D341Med (cell line): ENCODE measurements at places on chromosomes 6 and 20.

DNA sequence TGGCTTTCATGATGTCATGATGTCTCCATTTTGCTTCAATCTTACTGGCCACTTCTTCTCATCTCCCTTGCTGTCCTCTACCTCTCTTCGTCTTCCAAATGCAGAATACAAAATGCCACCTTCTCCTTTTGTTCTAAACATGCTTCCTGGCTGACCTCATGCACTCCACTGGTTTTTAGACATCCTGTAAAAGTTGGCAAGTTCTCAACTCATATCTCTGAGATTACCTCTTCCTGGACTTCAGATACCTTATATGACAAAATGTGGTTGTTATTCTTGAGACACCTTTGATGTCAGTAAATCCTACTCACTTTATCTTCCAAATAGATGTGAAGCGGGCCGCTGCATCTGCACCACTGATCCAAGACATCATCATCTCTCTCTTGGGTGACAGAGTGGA is 212.7 kb upstream of the FOXA2 start:
- no peak for DNase-seq

DNA sequence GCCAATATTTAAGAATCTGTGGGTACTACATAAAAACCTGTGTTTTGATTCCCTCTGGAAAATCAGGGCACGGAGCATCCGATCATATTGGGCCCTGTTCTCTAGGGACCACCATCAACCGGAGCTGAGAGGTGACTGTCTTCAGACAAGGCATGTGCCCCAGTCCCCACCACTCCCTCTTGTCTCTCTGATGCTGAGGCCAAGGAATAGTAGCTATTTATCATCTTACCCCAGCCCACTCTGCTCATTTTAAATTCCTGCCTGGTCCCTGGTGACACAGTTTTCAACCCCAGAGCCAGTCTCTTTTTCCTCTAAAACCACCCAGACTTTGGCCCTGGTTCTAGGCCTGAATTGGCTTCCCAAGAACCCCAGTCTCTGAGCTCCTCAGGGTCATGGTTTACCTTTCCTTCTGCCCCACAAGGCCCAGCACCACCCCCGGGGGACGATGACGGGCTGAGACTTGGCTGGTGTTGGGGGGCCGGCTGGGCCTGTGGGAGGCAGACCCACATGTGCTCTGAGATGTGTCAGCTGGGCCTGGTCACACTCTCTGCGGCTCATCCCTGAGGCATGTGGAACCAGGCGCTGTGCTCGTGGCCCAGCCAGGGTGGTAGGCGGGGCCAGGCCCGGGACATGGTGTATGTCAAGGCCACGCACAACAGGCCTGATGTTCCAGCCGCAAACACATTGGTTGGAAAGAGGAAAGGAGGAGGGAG is 114.4 kb downstream of the CEBPB start:
- DNase-seq = no peak

GRCh38 chr6:85240787-85241385 is 209.0 kb upstream of the NT5E start:
- no peak for DNase-seq

DNA sequence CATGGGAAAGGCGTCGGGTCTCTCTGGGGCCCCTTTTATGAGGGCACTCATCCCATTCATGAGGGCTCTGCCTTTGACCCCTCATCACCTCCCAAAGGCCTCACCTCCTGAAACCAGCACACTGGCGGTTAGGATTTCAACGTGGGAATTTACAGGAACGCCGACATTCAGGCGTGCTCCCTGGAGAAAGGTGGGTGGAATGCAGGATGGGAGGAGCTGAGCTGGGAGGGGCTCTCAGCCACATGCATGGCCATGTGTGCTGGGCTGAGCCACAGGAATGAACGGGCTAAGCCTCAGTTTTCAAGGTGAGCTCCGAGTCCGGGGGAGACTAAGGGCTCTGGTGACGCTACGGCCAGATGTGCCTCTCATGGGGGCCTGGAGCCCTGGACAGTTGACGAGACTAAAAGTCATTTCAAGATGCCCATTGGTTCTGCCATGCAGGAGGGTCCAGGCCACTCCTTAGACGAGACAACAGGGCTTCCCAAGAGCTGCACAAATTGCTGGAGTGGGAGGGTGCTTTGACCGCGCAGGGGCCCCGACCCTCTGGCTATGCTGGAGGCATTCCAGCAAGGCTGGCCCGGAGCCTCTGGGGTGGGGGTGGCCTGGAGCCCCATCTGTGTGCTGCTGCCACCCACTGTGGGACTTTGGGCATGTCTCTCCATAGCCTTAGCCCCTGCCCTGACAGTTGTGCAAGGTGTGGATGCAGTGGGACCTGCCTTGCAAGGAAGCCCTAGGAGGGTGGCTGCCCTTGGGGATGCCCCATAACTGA is 3.8 kb upstream of the ARFGAP1 start:
- no peak for DNase-seq

DNA sequence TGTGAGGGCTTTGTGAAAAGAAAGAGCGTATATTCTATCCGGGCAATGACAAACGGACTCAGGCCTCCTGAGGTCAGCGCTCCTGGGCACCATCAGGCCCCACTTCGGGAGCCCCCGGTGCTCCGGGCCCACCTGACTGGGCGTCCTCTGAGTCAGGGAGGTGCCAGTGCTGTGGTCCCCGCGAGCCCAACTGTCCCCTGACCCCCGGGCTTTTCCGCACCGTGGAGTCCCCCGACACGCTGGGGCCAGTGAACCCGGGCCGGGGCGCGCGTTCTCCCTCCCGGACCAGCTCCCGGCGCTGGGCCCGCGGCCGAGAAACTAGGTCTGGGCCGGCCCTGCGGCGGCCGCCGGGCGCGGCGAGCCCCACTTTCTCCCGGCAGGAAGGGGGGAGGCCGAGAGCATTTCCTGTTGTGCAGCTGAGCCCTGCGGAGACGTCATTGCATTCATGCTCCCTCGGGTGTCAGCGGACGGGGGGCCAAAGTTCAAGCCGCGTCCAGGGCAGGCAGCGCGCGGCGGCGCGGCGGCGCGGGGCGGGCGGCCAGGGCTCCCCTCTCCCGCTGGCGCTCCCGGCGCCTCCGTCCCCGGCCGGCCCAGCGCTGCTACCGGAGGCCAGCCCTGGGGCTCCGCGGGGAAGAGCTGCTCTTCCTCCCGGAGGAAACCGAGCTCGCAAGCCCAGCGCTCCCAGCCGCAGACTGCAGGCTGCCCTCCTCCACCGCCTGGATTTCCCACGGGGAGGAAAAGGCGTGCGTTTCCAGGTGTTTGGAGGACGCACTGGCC is 18.3 kb downstream of the HIVEP2 start:
- peak; percentile 60 for DNase-seq

GRCh38 chr20:24697411-24697810 is 228.0 kb downstream of the SYNDIG1 start:
- DNase-seq = no peak

DNA sequence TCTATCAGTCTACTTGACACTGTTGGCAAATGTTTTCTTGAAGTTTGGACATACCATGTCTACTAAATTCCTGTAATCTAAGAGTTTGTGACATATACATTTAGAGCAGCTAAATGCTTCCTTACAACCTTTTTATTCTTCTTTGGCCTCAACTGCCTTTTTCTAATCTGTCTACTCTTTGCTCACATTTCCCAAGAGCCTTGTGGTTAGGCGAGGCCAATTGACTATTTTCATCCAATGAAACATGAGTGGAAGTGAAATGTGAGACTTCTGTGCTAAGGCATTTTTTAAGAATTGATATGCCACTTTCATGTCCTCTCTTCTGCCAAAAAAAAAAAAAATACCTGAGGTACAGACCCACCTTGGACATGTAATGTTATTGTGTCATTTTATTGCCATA is 158.2 kb upstream of the MCHR2 start:
- no peak for DNase-seq

GRCh38 chr20:63854069-63854765 is 7.1 kb upstream of the ABHD16B start:
- DNase-seq = no peak

- DNase-seq = no peak
These were observed 4.5 kb downstream of the ETV7 start for GRCh38 chr6:36382976-36383375.

- no peak for DNase-seq
These were observed 38.7 kb upstream of the RIPOR2 start for GRCh38 chr6:24974182-24975171.
